ENCODE measurements at places on chromosomes 1 and 21.

DNA sequence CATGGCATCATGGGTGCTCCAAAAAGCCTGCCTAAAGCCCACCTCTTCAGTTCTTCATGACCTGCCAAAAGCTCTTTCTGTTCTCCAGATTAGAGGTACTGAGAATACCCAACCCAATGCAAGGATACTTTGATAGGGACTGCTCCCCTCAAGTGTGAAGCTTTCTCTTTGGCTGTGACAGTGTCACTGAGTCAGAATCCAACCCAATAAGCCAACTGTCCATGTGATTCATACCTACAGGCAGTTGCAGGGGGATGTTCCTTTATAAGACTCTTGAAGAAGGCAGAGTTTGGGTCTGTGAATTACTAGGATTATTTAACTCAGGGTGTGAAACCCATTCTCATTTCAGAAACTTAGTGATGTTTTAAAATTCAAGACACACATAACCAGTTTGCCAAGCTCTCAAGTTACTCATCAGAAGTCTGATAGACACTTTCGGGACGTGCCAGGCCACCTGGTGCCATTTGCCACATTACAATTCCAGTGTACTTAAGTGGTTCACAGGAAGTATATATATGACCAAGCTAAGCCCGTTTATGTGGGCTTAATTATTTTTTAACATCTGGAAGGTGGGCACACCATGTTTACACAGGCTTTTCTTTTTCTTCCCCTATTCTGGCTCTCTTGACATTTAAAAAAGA lies 265.8 kb downstream of the NFIA start:
- DNase-seq = no peak

- DNase-seq = no peak
These were observed 3.0 kb upstream of the TNFRSF4 start for GRCh38 chr1:1216770-1217620.

- DNase-seq = no peak
These were observed 118.8 kb downstream of the CCDC185 start for GRCh38 chr1:223512057-223512456.

DNA sequence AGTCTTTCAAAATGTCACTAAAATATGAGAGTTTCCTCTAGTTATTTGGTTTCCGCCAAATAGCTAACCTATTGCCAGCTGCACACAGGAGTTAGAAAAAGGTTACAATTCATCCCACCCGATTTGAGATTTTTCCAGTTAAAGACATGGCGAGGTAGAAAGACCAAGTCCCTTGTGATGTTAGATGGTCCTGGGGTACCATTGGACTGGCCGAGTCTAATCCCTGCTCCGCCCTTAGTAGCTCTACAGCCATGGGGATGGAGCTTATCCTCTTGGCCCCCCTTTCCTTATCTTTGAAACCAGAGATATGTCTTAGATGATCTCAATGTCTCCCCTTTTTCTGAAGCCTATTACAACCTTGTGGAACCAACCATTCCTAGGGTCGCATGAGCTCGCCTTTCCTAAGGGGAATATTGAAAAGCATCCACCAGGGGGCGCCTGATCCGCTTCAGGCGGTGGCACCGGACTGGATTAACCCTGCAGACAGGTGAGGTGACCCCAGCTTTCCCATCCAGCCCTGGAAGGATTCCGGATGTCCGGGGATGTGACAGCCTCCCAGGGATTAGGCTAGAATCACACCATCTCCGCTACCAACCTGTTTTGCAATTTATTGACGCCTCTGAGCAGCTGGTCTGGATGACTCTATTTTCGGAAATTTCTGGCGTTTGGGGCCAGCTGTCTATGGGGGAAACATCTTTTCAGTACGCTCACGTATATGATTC lies 68.3 kb upstream of the SIM2 start:
- no peak for DNase-seq

Measured in GDM1 (cell line).